Lung (tissue), 17 donors: ENCODE measurements at places on chromosomes 4 and X. TPM values are rescaled to one million over a fixed set of nuclear protein-coding genes. Genes with fewer than 3 reads are reported as not detected.
A peak's percentile ranks its signal among the peaks of the same experiment; 100 is the strongest.

Gene FAM114A1
- total RNA-seq: 70.0 TPM

GRCh38 chr4:67928546-67928945, 34.7 kb downstream of the TMPRSS11A start:
- no peak for DNase-seq

Gene PABPC1L2B
- not detected for total RNA-seq

DNA sequence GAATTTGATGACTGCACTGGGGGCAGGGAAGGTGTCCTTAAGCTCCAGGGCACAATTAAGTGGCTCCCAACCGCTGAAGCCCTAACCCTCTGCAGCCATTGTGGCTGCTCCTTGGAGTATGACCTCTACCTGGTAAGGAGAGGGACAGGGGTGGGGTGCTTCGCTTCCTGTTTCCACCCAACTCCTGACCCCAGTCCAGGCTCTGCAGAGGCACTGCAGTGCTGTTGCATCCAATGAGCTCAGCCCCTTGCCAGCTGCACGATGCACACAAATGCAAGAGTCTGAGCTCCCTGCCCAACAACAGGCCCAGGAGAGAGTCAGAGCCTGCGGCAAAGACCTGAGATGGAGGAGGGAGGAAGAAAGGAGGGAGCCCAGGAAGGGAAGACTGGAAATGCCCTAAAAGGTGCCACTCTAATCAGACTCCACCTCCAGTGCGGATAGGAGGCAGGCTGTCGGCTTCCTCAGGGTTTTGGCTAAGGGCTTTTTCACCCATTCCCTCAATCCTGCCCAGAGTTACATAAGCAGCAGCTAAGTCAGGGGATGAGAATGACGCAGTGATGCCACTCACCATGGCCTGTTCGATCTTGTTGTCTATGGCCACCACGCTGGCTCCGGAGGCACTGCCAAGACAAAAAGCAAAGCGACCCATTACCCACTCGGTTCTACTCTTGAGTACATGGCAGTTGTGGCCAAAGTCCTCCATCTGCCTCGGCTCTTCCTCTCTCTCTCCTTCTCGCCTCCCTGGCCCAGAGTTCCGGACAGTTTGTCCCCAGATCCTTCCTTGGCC, 60.1 kb downstream of the TSC22D3 start:
- DNase-seq: peak; percentile 21

- DNase-seq: no peak
Measured at GRCh38 chr4:176475067-176475466, 155.3 kb downstream of the SPCS3 start.

Gene DDX53
- total RNA-seq: not detected

- peak; percentile 65 for DNase-seq
Measured at GRCh38 chrX:47574076-47574546, 8.1 kb upstream of the TIMP1 start.

DNA sequence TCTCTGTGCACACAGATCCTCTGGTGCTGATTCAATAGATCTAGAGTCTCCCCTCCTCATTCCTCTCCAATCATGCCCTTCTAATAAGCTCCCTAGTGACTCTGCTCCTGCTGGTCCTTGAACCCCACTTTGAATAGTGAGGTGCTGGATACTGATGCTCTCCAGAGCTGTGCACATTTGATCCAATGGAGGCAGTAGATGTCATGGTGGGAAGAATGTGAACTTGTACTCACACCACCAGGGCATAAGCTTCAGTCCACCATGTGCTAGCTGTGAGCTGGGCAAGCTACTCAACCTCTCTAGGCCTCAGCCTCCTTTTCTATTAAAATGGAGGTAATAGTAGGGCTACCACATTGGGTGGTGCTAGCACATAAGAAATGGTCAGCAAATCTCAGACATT, 241.1 kb downstream of the SPATA18 start:
- DNase-seq: no peak

DNA sequence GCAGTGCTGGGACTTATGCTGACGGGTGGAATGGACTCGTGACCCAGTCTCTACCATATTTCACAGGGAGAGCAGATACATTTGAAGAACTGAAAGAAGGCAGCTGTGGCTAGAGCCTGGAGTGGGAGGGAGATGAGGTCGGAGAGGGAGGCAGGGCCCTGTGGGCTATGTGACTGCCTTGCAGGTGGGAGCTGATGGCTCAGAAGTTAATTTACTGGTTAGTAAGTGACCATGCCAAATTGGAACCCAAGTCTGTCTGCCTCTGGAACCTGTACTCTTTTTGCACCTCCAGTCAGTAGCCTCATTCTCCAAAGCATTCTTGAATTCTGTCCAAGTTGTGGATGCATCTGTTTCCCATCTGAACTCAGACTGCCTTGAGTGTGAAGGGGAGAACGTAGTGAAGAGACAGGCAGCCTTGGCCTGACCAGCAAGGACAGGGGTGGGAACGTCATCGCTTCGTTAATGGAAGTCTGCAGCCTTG, 92.3 kb downstream of the REPS2 start:
- DNase-seq: peak; percentile 49
